Caki2 (cell line): ENCODE measurements at places on chromosomes 12 and 14. TPM values are rescaled to one million over a fixed set of nuclear protein-coding genes. Genes with fewer than 3 reads are reported as not detected.

DNA sequence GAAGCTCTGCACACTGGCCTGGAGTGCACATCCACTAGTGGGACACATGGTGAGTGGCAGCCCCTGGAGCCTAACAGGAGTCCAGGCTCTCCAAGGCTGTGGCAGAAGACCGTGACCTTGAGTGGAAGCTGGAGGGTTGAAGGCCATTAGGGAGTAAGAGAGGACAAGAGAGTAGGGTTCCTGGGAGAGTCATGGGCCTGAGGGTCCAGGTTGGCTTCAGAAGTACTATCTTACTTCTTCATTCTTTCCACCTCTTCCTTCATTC, 406 bp downstream of the IL23A start:
- DNase-seq, result no peak

- no peak for DNase-seq
Measured at GRCh38 chr12:124018539-124018938, 45.5 kb downstream of the ZNF664 start.

- DNase-seq, result peak; percentile 96
Measured at GRCh38 chr12:6540181-6540877, 6.0 kb downstream of the GAPDH start.

DNA sequence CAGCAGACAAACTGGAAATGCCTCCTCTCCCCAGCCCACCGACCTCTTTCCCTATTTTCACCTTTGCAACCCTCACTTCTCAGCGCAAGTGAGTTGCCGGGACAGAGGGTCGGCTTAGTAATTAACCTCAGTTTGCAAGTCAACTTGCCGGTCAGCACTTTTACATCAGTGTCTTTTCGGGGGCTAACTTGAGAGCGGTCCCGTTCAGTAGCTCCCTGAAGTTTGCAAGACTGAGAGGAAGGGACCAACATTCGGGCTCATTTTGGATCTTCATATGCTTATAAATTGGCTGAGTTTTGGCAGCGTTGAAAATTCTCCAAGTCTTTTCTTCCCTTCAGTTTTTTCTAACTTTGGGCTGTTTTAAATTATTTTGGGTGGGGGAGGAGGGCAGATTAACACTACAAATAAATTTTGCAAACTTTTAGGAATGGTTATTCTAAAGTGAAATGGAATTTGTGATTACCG, 846 bp downstream of the BRMS1L start:
- DNase-seq, result no peak

DNA sequence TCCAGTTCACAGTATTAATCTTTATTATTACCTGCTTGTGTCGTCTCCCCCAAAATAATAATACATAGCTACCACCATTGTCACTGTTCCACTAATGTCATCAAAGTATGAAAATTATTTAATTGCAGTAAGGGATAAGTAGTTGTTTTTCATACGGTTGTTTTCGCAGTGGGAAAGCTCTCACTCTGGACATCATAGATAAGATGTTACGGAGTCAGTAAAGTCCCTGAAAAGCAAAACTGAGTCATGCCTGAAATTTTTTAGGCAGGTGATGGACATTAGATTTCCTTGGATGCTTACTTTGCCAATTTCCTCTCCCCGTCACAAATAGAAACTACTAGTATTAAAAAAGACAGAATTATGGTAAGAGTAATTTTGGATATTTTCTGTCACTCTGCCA, 13.2 kb downstream of the PNP start:
- DNase-seq, result no peak

IFNG-AS1 gene
- total RNA-seq, result not detected in 2 replicates

CGRRF1 gene
- total RNA-seq, result 9.9 and 13.5 TPM in 2 replicates
